SW 1271 (cell line): ENCODE measurements at places on chromosomes 7 and 10.

- no peak for DNase-seq
These were observed at the start of gene EPHA1 for GRCh38 chr7:143408686-143409561. TSS of gene EPHA1 (minus strand) at chr7:143408856. CDS start at chr7:143408805, 51 bp downstream.

DNA sequence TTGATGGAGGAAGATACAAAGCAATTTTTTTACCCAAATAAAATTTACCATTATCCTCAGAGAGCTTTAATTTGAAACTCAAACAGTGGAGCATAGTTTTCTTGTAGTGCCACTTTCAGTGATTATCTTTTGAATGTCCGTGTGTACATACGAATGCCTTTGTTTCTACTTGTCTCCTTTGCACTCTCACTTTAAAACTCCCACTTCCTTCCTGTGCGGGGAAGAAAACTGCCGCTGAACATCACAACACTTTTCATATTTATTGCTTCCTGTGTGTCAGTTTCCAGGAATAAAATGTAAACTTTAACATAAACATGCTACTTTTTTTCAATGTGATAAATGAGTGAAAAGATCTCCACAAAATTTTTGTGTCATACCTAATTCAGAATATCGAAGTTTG is 102.4 kb downstream of the SEMA3A start:
- DNase-seq = no peak

DNA sequence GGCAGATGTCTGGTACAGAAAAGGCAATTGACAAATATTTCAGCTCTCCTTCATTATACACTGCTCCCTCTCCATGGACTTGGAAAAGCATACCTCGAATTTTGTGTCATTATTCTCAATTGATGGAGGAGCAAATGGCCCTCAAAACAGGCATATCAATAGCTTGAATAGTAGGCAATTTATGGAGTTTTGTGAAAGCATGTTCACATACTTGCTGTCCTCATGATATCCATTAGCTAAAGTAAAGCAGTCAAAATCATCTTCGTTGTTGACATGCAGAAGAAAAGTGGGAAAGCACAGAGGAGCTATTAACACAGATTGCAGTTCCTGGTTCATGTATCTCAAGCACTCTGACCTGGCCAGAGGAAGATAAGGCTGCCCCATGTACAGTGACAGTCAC is 472.8 kb downstream of the CCSER2 start:
- DNase-seq = no peak

DNA sequence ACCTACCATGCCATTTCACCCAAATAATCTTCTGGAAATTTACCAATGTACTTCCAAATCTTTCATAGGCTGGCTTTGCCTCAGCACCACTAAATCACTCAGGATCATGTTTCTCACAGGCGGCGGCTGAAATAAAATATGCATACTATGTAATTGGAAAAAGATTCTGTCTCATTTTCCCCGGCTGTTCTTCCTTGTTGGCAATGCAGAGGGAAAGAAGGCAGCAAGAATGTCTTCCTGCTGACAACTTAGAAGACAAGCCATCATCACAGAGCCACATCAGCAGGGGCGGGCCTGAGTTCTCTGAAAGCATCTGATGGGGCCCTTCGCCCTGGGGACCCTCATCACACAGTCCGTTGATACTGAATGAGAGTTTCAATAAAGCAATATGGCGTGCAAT is 39.2 kb upstream of the COL1A2 start:
- no peak for DNase-seq

DNA sequence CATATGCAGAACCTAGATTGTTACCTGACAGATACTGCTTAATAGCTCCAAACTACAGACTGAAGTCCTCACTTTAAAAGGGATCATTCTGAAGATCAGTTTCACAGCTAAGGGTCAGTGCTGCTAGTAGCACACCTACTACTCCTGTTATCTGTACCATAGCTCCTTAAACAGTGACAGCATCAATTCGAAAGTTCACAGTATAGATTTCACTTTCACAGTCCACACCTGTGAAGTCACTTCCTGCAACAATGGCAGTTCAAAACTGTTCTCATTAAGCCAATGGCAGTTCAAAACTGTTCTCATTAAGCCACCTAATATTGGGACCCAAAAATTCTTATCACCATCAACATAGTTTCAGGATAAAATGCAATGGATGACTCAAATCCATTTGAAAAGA is 10.7 kb upstream of the FHIP2A start:
- no peak for DNase-seq

- DNase-seq = no peak
These were observed 1066.5 kb downstream of the TYW1 start for GRCh38 chr7:68063171-68063570.

- no peak for DNase-seq
These were observed 172.0 kb upstream of the NOBOX start for GRCh38 chr7:144575456-144575855.

DNA sequence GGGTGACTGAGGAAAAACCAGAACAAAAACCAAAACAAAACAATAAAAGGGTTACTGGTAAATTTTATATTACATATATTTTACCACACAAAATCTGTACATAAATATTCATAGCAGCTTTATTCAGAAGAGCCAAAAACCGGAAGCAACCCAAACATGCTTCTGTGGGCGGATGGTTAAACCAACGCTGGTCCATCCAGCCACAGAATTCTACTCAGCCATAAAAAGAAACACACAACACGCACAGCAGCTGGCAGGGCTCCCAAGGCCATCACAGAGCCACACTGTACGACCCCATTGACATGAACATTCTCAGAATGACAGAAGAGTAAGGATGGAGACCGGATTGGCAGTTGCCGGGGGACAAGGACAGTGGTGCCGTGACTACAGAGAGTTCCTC is 83.6 kb downstream of the PROSER2 start:
- DNase-seq = no peak

- no peak for DNase-seq
These were observed 61.3 kb downstream of the COL13A1 start for GRCh38 chr10:69862882-69863530.

DNA sequence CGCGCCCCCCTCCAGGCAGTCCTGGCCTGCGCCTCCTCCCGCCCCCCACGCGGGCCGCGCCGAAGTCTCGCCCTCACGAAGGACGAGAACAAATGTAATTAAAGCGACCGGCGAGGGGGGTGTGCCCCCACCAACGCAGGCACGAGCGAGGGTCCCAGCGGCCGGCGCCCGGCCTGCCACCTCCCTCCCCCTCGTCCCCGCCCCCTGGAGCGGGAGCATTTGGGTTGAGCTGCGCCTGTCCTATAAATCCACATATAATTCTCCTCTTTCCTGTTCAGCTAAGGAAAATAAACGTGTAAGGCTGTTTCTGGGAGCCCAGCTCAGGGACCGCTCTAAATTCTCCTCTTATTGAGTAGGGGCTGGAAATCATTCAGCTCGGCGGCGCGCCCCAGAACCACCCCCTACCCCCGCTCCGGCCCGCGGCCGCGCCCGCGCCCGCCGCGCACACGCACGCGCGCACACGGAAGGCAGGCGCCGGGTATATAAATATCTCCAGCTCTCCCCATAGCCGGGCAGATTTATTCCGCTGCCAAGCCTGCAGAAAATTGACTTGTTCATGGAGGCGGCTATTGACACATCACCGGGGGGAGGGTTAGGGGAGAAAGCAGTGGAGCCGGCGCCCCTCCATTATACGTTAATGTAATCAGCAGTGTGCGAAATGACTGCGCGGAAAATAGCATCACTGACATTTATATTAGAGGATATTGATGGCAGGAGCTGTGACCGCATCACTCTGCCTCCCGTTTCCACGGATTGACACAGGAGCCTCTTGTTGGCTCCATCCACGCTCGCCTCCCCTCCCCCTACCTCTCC is 61.6 kb upstream of the BTRC start:
- DNase-seq = no peak

- no peak for DNase-seq
These were observed 215.2 kb downstream of the RPS24 start for GRCh38 chr10:78248651-78249464.

GRCh38 chr7:13115157-13115772 is 427.8 kb downstream of the ARL4A start:
- no peak for DNase-seq

DNA sequence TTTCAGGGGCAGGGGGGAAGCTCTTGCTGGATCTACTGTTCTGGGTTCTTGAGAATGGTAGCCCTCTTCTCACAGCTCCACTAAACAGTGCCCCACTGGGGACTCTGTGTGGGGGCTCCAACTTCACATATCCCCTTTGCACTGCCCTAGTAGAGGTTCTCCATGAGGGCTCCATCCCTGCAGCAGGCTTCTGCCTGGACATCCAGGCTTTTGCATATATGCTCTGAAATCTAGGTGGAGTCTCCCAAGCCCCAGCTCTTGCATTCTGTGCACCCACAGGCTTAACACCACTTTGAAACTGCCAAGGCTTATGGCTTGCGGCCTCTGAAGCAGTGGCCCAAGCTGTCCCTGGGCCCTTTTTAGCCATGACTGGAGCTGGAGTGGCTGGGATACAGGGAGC is 150.7 kb downstream of the LRMDA start:
- no peak for DNase-seq

DNA sequence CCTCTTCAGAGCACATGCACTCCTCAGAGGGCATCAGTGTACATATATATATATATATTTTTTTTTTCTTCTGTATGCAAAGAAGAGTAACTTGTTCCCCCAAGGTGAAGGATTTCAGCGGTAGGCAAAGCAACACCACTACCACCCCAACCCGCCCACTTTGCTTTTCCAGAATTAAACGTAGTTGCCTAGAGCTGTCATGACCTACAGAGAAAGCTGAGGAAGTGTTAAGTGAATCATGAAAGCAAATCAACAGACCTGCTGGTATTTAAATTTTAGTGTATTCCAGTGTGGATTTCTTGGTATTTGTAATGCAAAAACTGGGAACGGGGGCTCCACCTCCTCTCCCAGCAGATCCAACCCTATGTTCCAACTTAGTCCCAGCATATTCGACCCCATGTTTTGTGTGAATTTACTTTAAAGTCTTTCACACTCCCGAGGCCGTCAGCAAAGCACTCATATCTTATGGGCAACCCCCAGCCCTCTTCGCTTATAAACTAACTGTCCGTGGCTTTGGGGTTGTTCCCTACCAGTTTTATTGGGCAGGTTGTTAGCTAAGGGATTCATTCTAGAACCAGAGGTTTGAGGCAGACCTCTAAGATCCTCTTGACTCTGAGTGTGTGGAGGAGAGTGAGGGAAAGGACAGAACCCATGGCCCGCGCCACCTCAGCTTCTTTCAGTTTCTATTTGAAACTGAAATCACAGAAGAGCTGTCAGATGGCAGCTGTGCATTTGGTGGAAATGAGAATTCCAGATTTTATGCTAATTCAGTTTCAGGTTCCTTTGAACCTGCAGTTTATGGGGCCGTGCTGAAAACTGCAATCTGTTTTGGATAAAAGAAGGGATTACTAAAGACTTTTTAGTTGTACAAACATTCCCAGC is 450.2 kb upstream of the GALNT17 start:
- DNase-seq = no peak

GRCh38 chr10:31352436-31353226 is 33.6 kb downstream of the ZEB1 start:
- DNase-seq = no peak

DNA sequence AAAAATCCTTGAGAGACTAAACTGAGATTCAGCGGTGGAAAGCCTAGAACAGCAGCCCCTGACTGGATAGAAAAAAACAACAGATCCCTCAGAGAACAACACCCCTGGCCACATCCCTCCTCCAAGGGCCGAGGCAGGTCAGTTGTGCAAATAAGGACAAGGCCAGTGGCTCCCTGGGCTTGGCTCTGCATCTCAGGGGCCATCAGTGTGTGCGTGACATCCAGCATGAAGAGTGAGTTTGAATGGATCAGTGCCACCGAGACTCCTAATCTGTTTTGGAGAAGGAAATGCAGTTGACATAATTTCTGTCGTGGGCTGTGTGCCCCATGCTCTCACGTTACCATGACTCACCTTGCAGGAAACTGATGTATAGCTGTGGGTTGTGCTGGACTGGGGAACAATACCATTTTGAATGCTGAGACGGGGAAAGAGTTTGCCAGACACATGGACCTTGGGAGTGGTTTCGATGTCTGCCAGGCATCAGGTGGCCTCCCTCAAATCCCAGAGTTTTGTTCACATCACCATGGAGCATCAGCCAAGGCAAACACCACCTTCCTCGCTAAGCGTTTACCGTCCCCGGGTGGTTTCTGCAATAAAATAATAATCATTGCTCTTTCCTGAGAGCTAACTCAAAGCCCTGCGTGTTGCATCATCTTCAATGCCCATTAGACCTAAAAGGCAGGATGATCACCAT is 153.2 kb upstream of the FZD8 start:
- no peak for DNase-seq

- no peak for DNase-seq
These were observed 152.8 kb downstream of the SGMS1 start for GRCh38 chr10:50470798-50471582.

DNA sequence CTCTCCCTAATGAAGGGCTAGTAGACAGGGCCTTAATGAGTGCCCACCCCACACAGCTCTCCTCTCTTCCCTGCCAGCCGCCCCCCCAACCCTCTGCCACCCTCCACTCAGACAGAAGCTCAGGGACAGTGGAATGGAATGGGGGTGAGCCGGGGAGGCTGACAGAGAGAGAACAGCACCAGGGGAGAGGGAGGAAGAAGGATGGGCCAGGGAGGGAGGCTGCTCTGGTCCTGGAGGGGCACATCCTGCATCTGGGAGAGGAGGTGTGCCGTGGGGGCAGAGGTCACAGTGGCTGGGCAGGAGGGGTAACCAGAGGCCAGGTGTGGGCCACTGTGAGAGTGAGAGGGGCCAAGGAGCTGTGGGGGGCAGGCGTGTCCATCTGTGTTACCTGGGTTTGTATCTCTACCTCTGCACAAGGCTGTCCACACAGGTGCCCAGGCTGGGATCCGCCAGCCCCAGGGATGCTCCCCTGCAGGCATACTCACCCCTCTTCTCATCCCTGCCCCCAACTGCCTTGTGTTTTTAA is 2.4 kb downstream of the NYAP1 start:
- DNase-seq = no peak
